Stimulated activated CD8-positive, alpha-beta memory T cell treated with anti-CD3 and anti-CD28 coated beads, Interleukin-4, amount 100 ng/mL, for 4 hours (primary cell): ENCODE measurements at places on chromosomes 12 and 14.

GRCh38 chr14:30603402-30603801, 18.7 kb upstream of the SCFD1 start:
- DNase-seq: no peak

DNA sequence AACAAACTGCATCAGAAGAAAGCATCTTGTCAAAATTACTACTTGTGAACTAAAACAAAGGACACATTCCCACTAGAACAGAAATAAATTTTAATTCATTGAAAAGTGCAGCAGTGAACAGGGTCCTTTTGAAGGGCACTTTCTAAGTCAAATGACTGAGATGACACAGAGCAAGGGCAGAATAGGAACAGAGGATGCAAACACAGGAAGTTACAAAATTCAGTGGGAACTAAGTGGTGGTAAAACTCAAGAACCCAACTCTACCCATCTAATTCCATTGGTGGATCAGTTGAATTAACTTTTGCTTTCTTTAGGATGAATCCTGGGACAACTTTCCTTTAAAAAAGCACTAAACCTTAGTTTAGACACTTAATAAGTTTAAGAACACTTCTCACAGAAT, 45.8 kb downstream of the GNS start:
- DNase-seq: no peak

GRCh38 chr12:114311974-114312373, 94.0 kb downstream of the TBX5 start:
- DNase-seq: no peak

DNA sequence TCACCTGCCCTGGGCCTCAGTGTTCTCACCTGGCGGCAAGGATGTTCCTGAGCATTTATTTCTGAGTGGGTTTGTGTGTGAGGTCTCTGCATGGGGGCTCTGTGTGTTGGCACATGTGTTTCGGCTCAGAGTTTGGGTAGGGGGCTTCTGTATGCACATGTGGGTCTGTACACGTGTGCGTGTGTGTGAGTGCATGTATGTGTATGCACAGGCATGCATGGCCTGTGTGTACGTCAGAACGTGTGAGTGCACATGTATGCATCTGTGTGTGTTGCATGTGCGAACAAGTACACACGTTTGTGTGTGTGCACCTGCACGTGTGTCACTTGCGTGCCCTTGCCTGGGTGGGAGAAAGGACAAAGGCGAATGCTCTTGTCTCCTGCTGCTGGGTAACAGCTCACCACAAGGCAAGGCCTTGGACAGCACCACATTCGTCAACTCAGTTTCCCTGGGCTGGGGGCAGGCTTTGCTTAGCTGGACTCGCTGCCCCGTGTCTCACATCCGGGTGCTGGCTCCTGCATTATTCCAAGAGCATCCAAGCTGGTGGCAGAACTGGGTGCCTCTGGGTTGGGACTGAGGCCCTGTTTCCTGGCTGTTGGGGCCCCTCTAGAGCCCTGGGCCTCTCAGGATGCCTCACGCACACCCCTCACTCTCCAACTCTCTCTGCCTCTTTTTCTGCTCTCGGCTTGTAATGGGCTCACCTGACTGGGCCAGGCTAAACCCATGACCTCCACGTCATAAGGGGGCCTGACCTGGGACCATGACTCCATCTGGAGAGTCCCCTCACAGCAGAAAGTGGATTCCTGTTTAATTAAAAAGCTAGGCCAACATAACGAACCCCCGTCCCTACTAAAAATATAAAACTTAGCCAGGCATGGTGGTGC, 153.6 kb upstream of the C14orf180 start:
- no peak for DNase-seq

GRCh38 chr12:121769831-121770301, 23.6 kb downstream of the RHOF start:
- DNase-seq: no peak

DNA sequence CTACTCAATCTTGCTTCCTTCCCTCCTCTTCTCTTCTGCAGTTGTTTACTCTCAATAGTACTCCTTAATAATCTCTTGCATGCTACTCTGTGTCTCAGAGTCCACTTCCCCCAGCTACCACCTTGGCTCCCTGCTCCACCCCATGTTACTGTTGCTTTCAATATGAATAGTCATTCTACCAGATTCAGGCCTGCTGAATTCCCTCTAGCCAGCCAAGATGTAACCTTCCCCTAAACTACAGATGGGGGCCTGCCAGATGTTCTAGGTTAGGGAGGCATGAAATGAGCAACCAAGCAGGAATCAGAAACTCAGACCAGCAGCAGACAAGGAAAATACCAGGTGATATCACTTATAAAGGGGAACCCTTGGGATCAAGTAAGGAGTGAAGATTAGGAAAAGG, 392.1 kb upstream of the DDHD1 start:
- DNase-seq: no peak

DNA sequence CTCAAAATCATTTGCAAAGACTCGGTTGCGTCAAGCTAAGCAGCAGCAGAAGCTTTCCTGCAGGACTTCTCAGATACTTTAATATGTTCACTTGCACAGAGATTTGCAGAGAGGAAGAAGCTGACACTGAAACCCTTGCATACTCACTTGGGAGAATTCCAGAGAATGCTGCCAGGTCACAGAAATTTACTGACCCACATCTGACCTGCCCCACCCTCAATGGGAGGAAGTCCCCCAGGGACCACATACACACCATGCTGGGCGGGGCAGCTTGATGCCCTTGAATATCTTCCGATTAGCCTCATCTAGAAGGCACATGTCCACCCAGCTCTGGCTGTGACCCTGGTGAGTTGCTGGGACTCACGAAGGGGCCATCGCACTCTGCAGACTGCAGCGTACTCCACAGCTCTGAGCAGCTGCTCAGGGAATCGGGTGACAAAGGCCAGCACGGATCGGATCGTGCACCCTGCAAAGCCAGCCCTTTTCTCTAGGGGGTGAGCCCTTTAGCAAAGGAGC, 83.2 kb downstream of the ITPK1 start:
- no peak for DNase-seq

DNA sequence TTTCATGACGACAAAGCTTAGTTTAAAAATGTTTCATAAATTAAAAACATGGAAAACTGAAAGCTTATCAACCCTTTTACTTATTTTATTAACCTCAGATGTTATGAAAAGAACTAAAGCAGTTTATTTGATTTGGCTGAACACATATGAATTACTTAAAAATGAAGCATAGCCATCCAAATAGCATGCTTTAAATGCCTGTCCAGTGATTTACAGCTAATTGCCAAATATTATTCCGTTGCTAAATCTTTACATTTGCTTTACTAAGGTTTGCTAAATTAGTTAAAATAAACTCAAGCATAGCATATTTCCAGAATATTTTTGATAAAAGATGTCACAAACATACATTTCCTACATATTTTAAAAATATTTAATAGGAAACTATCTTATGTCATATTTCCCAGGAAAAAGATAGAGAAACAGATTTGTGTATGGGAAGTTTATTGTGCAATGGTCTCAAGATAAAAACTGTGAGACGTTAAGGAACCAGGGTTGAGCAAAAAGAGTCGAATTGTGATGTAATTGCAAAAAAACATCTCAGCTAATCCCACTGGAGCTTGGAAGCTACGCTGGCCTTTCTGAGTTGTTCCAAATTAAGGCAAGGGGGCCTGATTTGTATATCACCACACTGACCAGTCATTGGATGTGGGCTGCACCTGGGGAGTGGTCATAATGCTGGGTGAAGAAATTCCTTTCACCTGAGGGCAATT, 25.8 kb downstream of the GPR135 start:
- DNase-seq: no peak

DNA sequence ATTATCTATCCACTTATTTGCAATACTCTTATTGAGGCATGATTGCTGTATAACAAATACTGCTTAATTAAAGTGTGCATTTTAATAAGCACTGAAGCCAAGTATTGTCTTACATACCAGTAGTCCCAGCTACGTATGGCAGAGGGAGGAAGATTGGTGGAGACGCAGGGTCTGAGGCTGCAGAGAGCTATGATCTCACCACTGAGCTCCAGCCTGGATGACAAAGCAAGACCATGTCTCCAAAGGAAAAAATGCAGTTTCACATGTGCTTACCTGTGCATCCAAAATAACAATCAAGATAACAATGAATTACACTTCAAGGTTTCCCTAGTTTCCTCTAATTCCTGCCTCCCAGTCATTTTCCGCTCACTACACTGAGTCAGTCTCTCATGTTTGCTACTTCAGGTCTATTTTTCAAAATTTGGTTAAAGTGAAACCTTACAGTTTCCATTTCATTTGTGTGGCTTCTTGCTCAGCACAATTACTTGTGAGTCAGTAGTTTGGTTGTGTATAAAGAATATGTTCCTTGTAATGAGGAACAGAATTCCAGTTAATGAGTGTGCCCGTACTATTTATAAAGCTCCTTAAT, 1250.1 kb downstream of the TMEM121 start:
- DNase-seq: no peak

- peak; percentile 53 for DNase-seq
Measured at GRCh38 chr12:71662849-71663560, 643 bp downstream of the ZFC3H1 start.

GRCh38 chr14:105061428-105062047, 3.7 kb downstream of the GPR132 start:
- no peak for DNase-seq

DNA sequence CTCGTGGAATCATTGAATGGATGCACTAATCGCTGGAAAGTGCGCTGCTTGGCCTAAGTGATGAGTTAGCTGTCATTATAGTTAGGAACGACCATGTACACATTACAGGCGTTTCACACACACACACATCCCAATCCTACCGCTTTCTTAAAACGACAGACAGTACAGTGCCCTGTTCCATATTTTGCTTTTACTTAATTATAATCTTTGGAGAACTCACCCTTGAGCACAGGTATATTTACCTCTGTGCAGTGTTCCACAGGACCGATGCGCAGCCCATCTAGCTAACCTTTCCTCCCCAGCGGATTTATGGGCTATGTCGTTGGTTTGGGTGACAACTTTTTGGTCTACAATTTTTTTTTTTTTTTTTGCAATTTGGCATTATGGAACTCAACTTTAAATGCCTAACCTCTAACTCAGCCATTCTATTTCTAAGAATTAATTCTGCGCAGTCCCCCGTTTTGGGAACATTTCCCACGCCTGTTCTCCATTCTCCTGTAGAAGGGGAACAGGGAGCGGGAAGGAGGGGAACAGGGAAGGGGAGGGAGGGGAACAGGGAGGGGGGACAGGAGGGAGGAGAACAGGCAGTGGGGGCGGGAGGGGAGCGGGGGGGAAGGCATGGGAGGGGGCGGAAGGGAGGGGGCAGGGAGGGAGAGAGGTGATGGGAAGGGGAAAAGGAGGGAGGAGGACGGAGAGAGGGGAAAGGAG, 663 bp upstream of the ULK1 start:
- DNase-seq: no peak

DNA sequence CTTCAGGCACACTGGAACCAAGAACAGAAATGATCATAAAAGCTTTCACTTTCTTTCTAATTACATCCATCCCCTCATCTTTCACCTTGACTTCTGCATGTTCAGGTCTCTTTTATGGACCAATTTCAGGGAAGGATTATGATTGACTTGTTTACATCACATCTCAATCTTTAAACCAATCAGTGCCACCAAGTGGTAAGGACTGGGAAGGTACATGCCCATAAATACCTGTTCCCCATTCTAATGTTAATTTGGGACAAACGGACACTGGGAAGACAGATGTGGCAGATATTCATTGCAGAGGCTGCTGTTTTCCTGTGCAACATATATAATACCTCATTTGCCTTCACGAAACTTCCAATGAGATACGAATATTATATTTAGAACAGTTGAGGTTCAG, 978.1 kb downstream of the GALC start:
- no peak for DNase-seq

- DNase-seq: no peak
Measured at GRCh38 chr12:54392485-54393206, 8.1 kb upstream of the ZNF385A start.

- DNase-seq: no peak
Measured at GRCh38 chr14:38107216-38107631, 100.5 kb upstream of the SSTR1 start.

- no peak for DNase-seq
Measured at GRCh38 chr12:109840305-109841074, 7.3 kb upstream of the TRPV4 start.

- peak; percentile 62 for DNase-seq
Measured at GRCh38 chr12:121536054-121536898, 44.5 kb downstream of the KDM2B start.

DNA sequence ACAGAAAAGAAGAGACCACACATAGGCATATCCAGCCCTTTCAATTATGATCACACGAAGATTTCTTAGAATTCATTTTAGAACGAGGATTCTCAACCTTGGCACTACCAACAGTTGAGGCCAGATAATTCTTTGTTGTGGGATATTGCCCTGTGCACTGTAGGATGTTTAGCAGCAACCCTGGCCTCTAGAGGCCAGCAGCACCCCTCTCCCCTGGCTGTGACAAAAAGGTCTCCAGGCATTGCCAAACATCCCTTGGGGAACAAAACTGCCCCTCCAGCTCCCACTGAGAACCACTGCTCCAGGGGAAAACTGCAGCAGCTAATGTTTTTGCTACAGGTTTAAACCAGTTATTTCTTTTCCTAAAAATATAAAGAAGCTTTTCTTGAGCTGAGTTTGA, 7.1 kb downstream of the NT5DC3 start:
- no peak for DNase-seq

- no peak for DNase-seq
Measured at GRCh38 chr12:15488481-15488880, 166.2 kb downstream of the PTPRO start.

GRCh38 chr12:85425349-85425612, 145.3 kb downstream of the ALX1 start:
- DNase-seq: no peak

DNA sequence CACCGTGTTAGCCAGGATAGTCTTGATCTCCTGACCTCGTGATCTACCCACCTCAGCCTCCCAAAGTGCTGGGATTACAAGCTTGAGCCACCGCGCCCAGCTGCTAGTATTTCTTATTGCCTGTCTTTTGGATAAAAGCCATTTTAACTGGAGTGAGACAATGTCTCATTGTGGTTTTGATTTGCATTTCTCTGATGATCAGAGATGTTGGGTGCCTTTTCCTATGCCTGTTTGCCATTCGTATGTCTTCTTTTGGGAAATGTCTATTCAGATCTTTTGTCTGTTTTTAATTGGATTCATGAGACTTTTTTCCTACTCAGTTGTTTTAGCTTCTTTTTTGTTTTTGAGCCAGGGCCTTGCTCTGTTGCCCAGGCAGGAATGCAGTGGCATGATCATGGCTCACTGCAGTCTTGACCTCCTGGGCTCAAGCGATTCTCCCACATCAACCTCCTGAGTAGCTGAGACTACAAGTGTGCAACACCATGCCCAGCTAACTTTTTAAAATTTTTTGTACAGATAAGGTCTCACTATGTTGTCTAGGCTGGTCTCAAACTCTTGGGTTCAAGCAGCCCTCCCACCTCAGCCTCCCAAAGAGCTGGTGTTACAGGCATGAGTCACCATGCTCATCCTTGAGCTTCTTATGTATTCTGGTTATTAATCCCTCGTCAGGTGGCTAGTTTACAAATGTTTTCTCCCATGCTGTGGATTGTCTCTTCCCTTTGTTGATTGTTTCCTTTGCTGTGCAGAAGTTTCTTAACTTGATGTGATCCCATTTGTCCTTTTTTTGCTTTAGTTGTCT, 65.9 kb downstream of the ACACB start:
- no peak for DNase-seq

- no peak for DNase-seq
Measured at GRCh38 chr12:73935817-73936216, 601.8 kb upstream of the ATXN7L3B start.
